ENCODE measurements at places on chromosomes 5 and 9. TPM values are rescaled to one million over a fixed set of nuclear protein-coding genes. Genes with fewer than 3 reads are reported as not detected.

Gene PLPPR1
- 12.2 TPM for total RNA-seq

Gene CCL21
- total RNA-seq: not detected

DNA sequence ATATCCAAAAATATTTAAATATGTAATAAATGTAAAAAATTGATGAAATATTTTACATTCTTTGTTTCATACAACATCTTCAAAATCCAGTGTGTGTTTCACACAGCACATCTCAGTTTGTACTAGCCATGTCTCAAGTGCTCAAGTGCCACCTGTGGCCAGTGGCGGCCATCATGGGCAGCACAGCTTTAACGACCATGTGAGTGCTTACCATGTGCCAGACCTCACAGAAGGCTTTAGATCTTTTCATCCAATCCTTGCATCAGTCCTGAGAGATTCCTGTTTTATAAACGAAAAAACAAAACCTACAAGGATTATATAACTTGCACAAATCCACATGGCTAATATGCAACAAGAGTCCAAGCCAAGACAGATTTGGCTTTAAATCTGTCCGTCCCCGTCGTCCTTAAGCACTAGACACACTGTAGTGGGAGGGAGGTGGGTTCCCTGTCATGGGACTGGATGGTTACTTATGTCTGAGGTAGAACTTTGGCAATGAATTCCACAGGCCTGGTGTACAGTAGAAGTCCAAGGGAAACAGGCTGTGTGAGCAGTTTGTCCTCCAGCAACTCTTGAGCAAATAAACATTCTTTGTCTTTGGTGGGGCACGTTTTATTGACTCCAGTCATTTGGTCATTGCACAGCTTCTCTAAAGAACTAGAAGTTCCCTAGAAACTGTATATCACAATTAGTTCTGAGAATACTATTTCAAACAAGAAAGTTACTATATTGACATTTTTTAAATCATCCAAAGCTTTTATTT is 25.0 kb upstream of the F2R start:
- DNase-seq: no peak

Gene POLE3
- 36.6 TPM for total RNA-seq

Gene HMMR
- total RNA-seq: 13.3 TPM

DNA sequence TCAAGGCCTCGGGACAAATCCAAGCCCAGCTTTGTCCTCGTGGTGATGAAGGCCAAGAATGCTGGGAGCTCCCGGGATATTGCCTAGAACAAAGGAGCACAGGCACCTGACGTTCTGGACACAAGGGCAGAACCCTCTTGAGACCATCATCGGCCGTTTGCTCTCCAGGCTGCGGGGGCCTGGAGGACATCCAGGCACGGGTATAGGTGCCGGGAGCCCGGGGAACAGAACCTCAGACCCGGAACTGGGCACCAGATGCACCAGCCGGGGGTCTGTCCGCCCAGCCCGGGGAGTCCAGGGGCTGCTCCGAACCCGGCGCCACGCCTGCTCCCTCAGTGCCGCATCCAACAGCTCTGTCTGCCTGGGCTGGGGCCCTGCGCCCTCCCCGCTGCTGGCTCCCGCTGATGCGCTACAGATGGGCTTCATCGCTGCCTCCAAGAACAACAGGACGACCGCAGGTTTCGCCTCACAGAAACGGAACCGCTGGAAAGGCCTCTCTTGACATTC is 88.0 kb downstream of the ADAMTS2 start:
- DNase-seq: no peak
